NCI-H69 (cell line): ENCODE measurements at places on chromosomes 4 and X.
A peak's percentile ranks its signal among the peaks of the same experiment; 100 is the strongest.

- peak; percentile 9 for DNase-seq
Measured at GRCh38 chr4:152843481-152844090, 63.8 kb downstream of the ARFIP1 start.

DNA sequence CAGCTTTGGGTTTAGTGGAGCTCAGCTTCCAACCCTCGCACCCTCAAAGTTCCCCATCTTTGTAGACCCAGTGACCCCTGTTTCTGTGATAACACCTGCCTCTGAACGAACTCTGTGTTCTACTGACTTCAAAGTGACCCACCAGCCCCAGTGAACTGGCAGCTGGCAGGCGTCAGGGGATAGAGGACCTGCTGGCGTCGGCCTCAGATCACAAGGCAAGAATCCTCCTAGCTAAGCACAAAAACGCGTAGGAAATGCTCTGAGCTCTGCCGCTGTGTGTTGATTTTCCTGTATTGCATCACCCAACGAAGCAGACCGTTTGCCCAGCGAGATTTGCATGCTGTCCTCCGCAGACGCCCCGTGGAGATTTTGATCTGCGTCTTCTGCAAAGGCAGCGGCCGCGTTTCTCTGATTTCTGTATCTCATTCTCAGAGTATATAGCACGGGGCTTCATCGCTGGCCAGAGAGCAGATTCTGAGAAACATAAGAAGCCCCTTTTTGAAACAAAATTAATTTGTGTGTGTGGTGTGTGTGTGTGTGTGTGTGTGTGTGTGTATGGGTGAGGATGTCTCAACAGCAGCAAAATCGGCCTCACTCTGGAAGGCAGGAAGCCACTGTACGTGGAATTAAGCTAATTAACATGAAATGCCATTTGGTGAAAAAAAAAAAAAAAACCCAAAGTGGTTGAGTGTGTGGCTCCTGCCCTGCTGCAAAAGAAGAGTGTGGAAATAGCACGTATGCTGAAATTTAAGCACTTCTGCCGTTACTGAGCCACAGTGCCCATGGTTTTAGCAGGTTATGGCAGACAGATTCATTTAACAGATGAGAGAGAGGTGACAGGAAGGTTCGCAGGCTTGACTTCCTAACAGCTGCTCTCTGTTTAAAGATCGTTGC is 29.2 kb upstream of the ASMTL start:
- no peak for DNase-seq

- peak; percentile 66 for DNase-seq
Measured at GRCh38 chr4:56958111-56958517, 19.3 kb downstream of the NOA1 start.

- DNase-seq = peak; percentile 53
Measured at GRCh38 chr4:76233967-76234678, 17.4 kb upstream of the FAM47E start.

- DNase-seq = no peak
Measured at GRCh38 chr4:52876069-52876468, 14.0 kb downstream of the RASL11B start.

DNA sequence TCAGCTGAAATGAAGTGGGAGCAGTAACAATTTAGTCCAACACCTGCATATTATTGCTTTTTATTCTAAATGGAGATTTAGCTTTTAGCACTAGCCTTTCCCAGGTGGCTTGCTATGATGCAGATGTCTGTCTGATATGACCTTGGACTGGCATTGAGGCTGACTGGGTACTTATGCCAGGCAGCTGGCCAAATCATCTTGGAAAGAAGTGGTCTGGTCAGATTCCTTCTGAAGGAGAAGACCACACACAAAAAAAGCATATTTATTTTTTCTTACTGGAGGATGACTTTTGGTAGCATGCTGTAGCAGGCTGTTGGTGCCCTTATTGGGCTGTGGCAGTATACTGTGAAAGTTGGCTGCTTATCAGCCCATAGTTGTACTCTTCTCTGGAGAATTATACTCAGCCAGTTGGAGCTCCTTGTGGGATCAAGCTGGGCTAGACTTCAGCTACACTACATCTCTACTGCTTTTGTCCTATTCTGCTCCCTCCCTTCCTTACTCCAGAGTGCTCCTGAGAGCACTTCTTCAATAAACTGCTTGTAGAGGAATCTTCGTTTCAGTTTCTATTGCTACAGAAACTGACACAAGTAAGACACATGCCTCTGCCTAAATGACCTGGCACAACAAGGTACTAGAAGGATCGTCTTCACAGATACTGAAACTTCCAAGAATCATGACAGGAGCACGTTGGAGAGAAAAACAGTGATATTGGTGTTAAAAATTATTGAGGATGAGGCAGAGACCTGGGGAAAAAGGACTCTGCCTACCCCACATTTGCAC is 196.8 kb upstream of the RPS6KA3 start:
- no peak for DNase-seq

DNA sequence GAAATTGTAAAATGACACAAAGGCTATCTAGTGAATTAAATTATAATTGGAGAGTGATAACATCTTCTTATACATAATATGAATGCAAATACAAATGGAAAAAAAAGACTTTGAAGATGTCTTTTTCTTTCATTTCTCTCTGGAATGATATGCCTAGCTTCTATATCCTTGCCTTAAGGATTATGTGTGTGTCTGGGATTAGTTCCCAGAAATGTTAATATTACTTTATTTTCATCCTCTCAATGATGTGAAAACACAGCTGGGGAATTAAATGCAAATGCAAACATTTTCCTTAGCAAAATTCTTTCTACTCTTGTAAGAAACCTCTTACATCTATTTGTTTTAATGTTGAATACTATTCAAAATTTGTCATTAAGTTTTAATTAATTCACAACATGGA is 441.9 kb downstream of the FSTL5 start:
- DNase-seq = no peak

- DNase-seq = peak; percentile 19
Measured at GRCh38 chr4:101708293-101709039, 82.1 kb upstream of the BANK1 start.
